EL (cell line): ENCODE measurements at places on chromosomes 7 and 10.

- DNase-seq = peak; percentile 8
Observed at GRCh38 chr7:40301486-40302068, 166.8 kb downstream of the SUGCT start.

DNA sequence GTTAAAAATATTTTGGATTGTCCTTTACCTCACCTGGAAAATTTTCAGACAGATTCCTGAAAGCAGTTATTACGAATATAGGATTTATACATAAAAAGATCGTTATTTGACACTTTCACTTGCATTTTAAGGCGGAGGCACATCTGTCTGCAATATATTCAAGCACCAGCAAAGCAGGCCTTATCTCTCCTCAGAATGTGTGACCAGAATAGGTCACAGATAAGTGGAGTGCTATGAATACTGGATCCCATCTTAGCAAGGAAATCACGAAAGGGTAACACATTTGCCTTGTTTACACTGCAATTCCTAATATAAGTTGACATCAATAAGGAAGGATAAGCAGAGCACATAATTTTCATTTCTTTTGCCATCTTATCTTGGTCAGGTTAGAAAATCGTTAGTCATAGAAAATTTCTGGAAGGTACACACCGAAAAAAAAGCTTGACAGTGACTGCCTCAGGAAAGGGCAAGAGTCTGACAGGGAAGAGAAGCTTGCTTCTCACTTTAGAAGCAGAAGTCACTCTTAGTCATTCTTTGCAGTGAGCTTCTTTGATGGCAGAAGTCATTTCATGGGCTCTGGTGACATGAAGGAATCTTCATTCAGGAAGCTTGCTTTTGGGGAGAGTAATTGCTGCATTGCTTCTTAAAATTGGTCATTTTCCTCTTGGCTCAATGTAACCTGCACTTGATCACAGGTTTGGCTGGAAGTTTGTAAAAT is 98.1 kb upstream of the STK17A start:
- DNase-seq = no peak

GRCh38 chr10:101974091-101974971 is 81.6 kb downstream of the ARMH3 start:
- no peak for DNase-seq

- no peak for DNase-seq
Observed at GRCh38 chr7:129073204-129073603, 18.3 kb upstream of the TNPO3 start.

- DNase-seq = no peak
Observed at GRCh38 chr10:43417950-43418768, 9.2 kb upstream of the HNRNPF start.
